ENCODE measurements at places on chromosomes 2 and 18.

DNA sequence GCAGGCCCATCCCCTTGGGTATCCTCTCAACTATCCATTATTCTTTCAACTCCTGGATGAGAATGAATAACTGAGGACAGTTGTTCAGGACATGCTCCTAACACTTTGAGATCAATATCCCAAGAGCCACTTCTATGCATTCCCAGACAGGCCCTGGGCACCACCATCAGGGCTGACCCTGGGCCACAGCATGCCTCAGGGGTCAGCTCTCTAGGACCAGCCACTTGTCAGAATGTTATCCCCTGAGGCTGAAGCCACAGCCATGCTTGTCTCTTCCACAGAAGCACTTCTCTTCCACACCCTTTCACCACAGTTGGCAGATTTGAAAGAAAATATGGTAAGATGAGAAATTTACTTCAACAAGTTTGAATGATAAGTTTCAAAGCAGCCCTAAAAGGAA lies 28.7 kb downstream of the SLC14A1 start:
- no peak for DNase-seq

GRCh38 chr2:137437386-137437785 lies 526.9 kb upstream of the HNMT start:
- no peak for DNase-seq

DNA sequence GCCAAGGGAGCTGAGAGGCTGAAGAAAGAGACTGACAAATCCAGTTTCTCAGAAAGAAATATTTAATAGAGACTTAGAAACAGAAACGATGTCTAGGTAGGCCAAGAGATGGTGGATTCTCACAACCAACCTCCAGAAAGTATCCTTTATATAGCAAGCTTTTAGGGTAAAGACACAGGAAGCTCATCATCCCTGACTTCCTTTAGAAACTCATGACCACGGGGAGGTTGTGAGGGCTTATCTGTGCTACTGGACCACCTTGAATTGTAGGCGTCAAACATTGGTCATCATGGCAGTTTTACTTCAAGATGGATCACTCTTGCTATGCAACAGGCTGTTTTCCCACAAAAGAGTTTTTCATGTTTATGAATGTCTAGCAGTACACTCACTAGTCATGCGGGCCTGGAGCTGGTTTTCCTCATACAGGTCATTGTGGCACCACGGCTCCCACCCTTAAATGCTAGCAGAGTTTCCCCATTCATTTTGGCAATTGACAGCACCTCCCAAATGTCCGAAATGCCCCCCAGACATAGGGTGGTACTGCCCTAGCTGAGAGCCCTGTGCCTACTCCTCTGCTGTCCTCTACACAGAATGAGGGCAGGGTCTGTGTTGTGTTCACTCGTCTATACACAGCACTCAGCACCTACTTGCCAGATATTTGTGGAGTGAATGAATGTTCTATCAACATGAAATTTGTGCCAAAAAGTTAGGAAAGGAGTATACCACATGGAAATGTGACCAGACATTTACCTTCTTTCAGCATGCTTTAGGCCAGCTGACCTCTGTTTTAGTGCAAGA lies 89.0 kb downstream of the TMEM247 start:
- DNase-seq: no peak

DNA sequence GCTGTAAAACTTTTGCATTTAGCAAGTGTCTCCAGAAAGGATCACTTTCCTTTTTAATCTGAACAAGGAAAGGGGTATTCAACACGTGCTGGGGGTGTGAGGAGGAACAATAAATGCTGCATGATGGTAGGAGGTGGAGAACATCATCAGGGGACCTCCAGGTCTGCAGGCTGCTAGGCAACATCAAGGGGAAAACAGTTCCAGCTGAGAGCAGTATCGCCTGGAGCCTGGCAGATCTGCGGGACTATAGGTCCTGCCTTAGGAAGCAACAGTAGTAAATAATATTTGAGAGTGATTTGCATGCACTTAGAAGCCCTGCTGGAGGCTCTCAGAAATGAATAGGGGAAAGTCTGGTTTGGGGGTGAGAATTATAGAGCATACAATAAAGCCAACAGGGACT lies 175.6 kb downstream of the SUCLG1 start:
- DNase-seq: no peak

GRCh38 chr2:53952519-53952918 lies 18.3 kb downstream of the PSME4 start:
- no peak for DNase-seq

DNA sequence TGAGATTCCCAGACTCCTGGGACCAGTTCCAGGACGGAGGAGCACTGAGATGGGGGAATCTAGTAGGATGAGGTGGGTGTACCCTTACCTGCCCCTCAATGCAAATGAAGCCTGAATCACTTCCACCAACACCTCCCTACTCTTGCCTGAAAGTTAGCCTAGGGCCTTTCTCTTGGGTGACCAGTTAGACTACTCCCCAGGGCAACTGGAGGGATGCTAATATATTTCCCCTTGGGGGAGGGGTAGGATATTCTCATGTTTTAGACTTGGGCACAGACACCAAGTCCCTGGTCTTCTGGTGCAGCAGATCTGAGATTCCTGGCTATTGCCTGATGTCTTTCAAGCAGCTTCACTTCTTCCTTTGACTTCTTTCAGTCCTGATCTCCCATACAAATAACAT lies 334.5 kb downstream of the ALK start:
- no peak for DNase-seq
